ENCODE measurements at places on chromosomes 6 and 20.

DNA sequence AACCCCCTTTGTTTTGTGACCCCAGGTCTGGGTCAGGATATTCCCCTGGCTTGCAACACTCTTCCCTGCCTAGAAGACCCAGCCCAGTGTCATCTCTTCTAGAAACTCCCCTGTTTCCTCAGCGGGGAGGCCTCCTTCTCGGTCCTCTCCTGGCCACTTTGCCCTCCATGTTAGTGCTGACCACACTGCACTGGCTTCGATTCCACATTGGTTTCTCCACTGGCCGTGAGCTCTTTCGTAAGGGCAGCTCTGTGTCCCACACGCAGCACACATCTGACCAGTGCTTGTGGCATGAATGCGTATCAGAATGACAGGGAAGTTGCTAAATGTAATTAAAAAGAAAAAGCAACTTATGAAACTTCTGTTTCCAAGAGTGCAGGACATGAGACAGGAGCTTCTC is 49.4 kb upstream of the FNDC1 start:
- no peak for DNase-seq

GRCh38 chr6:159716247-159717096 is 10.8 kb upstream of the WTAP start:
- DNase-seq, result no peak

DNA sequence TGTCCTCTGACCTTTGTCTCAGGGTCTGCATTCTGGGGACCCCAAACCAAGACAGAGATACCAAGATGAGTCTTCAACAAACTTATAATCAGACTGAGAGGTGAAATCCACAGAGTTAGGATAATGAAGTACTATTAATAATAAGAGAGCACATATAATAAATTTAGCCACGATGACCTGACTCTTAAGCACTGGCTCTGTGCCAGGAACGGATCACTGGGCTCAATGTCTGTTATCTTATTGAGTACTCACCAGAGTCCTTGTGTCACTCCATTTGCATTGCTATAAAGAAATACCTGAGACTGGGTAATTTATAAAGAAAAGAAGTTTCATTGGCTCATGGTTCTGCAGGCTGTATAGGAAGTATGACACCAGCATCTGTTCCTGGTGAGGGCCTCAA is 18.9 kb upstream of the ITPR3 start:
- DNase-seq, result no peak

DNA sequence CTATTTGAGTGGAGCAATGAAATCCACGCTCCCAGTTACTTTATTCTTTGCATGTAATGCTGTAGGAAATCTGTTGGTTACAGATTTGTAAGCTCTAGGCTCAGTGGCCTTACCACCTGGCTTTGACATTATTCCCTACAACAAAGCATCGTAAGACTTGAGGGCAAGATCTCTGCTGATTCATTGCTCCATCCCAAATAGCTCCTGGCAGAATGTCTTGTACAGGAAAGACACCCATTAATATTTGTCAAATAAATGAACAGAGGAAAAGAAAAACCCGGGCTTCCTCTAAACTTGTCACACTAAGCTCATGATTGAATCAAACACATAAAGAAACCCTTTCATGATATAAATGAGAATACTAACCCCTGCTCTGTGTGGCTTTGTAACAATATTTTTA is 357.5 kb upstream of the RNF217 start:
- DNase-seq, result no peak

- peak; percentile 28 for DNase-seq
Measured at GRCh38 chr6:170173335-170173881, 117.5 kb downstream of the DLL1 start.

DNA sequence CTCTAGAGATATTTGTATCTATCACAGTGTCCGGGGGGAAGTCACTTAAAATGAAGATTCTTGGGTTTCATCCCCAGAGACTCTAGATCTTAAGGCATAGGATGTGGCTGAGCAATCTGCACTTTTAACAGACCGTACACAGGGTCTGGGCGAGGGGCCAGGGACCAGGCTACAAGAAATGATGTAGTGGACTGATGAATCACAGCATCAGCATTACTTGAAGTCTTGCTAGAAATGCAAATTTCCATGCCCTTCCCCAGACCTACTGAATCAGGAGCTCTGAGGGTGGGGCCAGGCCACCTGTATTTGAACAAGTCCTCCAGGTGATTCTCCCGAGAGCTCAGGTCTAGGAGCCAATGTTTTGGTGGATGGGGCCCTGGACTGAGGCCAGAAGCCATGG is 168.4 kb downstream of the DOK5 start:
- DNase-seq, result no peak
